ENCODE measurements at places on chromosomes 5 and 9.

DNA sequence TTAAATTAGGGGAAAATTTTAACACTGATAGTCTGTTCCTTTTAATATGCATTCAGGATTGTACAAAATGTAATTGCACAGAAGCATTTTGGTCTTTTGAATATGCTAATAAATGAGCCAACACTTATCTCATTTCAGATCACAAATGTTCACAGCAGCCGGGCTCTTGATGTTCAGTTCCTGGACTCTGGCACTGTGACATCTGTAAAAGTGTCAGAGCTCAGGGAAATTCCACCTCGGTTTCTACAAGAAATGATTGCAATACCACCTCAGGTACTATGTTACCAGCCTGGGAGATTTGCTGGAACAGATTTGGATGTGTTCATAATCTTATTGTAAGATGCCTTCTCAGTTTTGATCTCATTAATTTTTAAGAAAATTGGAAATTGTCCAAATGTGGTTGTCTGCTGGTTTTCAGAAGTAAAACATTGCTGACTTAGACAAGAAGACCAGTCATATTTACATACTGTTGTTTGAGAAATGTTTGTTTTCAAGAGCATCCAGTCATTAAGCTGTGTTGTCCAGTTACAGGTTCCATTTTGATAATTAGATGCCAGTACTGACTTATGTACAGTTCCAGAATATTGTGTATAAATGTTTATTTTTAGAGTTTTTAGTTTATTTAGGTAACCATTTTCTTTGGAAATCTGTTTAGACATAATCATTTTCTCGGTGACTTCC lies 23.0 kb upstream of the TMOD1 start:
- no peak for DNase-seq

- DNase-seq, result no peak
Measured at GRCh38 chr5:123976379-123977033, 464.5 kb downstream of the CSNK1G3 start.

DNA sequence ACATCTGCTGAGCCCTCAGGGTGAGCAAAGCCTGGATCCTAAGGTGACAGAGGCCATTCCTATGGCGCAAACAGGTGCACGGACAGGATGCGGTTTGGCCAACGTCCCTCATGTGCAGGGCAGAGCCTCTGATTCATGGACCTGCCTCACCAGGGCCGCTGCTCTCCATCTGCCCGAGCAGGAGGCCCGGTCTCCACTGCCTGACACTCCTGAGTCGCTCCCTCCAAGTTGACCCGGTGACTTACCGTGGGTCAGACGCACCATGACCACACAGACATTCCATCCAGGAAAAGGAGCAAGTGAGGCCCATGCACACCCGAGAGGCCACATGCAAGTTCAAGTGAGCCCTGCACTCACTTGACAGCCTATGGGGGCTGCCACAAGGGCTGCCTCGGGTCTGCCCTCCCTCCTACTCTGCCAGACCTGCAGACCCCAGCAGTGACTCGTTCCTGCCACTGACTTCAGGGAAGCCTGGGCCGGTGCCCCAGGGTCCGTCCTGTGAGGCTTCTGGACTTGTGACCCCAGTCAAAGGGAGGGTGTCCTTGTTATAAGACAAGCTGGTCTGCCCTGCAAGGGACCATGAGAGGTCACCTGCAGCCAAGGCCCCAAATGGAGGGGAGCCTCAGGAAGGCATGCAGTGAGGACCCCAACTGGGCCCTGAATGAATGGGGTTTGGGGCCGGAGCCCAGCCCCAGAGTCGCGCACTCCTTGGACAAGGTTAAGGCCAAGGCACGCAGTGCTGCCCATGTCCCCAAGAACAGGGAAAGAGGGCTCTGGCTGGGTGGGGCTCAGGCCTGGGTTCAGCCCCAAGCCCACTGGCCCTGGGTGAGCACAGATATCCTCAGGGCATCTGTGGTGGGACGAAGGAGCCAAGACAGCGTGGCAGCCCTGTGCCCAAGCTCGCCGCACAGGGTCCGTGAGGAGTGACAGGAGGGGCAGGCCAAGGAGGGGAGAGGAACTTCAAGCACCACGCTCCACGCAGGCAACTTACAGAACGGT lies 10.1 kb downstream of the BRD3OS start:
- DNase-seq, result no peak

- no peak for DNase-seq
Measured at GRCh38 chr5:17872204-17872603, 237.9 kb downstream of the TAF11L14 start.

DNA sequence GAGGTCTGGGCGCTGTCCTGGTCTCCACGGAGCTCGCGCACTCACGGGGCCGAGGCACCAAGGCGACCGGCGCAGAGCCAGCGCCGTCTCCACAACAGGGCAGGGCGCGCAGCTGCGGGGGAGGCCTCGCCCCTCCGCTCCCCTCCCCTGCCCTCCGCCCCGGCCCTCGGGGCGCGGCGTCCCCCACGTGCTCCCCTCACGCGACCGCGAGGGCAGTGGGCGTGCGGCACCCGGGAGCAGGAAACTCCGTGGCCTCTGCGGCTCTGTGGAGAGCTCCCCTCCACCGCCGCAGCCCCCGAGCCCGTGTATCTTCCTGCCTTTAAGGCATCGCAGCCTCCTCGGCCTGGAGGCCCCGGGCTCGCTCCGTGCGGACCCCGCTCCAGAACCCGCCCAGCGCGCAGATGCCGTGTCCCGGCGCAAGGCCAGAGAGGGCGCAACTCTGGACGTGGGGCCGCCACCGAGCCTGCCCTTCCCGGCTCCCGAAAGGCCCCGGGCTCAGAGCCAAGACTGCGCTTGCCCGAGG lies 708 bp upstream of the TUBB4B start:
- DNase-seq, result peak; percentile 54

GRCh38 chr5:158451203-158451992 lies 592.5 kb upstream of the CLINT1 start:
- DNase-seq, result no peak

DNA sequence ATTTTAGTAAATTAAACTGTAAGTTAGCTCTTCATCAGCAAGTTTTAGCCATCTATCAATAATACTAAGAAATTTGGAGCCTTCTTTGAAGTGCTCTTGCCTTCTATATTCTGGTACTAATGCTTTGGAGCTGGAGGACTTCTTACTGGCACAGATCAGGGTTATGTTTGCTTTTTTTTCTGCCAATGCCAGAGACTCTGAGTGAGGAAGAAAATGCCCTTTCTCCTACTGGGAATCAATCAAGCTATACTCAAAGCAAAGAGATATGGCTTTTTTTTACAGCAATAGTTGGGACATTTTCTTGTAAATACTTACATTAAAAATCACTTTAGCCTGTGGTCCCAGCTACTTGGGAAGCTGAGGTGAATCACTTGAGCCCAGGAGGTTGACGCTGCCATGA lies 4.3 kb downstream of the HSDL2 start:
- no peak for DNase-seq

GRCh38 chr5:111116550-111116949 lies 24.4 kb downstream of the WDR36 start:
- DNase-seq, result peak; percentile 93
